KG1 (cell line): ENCODE measurements at places on chromosomes 5 and 9.

DNA sequence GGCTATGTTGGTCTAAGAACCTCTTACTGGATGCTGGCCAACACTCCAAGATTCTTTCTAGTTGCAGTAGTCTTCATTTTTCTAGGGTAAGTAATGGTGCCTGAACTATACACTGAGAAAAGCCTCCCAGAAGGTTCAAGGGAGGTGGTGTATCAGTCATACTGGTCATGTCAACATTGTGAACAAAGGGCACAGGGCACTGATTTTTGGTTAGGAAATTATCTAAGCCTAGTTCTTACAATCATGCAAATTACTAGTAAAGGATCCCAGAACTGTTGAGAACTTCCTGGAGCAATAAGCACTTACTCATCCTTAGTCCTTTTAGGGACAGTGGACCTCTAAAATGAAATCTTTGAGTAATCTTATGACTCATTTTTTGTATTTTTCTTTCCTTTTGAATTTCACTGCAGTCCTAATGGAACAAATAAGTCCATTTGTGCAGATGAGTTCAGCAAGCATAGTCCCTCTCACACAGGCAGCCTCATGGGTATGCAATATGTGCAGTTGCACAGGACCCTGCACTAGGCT, 21.1 kb upstream of the CDC42SE2 start:
- DNase-seq: no peak

DNA sequence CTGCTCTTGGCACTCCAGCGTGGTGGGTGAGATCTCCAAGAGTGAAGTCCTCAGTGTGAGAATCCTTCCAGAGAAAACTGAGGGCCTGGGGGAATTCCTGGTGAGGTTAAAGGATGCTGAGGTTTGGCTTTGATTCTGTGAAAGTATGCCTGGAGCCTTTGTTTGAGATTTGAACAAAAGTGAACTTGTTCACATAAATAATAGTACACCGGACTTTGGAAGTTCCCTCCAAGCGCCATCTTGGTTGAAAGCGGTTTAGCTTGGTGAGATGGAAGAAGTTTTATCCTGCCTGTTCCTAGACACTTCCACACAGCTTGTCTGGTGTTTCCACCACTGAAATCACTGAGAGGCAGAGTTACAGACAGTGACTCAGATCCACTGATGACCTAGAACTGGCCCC, 286.4 kb downstream of the NTRK2 start:
- DNase-seq: no peak

- no peak for DNase-seq
Observed at GRCh38 chr9:90919883-90920282, 118.3 kb downstream of the SYK start.

DNA sequence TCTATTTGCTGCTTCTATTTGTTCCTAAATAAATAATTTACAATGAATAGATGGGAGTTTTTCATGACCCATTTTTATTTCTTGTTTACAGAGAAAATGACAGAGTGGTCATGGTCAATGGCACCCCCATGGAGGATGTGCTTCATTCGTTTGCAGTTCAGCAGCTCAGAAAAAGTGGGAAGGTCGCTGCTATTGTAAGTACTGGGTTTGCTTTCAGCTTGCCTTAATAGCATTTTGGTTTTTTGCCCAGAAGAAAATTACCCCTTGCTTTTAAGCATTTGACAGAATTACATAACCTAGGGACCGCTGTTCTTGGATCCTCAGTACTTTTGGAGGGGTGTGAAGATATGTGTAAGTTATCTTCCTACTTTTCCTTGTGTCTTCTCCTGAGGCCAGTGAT, 44.1 kb downstream of the TJP2 start:
- no peak for DNase-seq

DNA sequence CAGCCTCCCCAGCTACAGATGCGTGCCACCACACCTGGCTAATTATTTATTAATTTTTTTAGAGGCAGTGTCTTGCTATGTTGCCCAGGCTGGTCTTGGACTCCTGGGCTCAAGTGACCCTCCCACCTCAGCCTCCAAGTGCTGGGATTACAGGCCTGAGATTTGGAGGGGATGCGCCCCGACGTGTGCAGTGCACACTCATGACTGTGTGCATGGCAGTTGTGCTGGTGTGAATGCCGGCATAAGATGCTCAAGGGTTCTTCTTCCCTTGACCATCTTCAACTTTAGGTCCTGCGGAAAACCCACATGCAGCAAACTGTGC, 3.5 kb upstream of the SLC34A1 start:
- DNase-seq: no peak

DNA sequence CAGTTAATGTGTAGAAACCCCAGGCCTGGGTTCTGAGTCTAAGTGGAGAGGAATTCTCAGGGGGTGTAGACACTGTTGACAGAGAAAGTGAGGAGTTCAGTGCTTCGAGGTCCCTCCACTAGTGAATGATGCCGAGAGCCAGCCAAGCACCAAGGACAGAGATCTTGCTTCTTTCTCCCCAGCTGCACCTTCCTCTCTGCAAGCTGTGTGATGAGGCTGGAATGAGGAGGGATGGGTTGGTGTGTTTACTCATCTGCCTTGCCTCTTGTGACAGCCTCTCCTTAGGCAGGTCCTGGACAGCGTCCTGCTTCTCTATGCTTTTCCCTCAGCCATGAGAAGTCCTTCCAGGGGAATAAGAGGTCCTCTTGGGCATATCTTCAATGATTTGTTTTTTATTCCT, 35.3 kb downstream of the HNRNPH1 start:
- DNase-seq: no peak

- DNase-seq: no peak
Observed at GRCh38 chr9:135554718-135555117, 6.8 kb upstream of the PAEP start.

DNA sequence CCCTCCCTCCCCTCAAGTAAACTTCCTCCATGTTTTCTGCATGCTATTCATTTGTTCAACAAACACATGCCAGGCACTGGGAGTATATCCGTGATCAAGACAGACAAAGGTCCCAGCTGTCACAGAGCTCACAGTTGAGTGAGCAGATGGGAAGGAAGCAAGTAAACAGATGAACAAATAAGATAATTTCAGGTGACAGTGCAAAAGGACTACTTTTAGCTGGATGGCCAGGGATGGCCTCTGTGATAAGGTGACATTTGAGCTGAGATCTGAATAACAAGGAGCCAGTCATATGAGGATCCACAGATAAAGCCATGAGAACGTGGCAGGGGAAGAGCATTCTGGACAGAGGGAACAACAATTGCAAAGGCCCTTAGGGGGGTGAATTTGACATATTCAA, 121.7 kb upstream of the RAD23B start:
- DNase-seq: no peak

DNA sequence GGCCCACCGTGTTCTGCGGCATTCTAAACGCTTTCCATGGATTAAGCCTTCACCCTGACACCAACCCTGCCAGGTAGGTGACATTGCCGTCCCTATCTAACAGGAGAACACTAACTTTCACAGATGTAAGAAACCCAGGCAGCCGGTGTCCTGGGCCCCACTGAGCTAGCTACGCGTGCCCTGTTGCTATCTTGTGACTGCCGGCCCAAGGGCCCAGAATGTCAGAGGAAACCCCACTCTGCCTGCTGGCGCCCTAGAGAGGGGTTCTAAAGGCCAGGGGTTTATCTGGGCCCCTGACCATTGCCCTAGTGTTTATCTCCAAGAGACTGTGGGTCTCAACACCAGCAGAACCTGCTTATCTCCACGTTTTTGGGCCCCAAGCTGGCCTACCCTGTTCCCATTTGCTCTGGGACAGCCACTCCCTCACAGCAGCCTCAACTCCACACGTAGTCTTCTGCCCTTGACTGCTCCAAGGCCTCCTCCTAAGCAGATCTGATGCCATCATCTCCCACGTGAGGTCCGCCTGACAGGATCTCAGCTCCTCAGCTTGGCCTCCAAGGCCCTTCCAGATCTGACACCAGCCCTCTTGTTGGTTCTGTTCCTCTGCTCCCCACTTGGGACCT, 18.1 kb upstream of the ZBTB34 start:
- DNase-seq: no peak

DNA sequence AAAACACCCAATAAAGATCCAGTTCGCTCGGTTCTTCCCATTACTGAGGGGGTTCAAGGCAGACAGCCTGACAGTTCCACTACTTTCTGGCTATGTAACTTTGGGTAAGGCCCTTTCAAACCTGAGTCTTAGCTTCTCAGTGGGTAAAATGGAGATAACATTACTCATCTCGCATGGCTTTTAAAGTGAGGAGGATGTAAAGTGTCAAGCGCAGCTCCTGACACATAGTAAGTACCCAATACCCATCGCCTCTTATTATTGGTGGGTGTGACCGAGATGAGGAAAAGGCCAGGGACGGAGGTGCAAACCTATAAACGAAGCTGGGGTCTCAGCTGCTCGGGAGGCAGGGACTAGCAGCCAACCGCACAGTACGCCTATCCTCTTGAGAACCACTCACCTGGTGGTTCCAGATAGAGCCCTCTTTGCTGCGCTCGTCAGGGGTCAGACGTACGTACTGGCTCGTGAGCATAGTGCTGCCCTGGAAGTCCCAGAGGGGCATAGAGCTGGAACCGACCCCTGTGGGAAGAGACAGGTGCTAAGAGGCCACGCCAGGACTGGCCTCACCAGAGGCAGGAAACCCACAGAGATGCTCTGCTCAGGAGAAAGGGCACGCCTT, 584 bp downstream of the LMAN2 start:
- DNase-seq: no peak

- DNase-seq: no peak
Observed at GRCh38 chr5:59548807-59549357, 344.6 kb downstream of the PDE4D start.

DNA sequence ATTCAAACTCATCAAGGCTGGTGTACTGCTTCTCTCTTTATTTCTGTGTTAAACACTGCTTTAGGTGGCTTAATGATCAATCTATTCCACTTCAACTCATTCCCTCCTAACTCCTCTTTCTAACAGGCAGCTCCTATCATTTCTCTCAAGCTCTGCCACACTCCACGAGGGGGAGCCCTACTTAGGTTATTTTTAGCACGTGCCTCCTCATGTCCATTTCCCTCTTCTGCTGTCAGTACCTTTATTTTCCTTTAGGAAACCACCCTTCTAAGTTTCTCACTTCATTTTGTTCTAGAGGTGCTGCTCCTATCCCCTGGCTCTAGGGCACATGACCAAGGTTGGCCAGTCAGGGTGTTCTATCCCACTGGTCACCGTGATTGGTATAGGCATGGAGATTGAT, 6.7 kb upstream of the BRINP1 start:
- DNase-seq: peak; percentile 0

DNA sequence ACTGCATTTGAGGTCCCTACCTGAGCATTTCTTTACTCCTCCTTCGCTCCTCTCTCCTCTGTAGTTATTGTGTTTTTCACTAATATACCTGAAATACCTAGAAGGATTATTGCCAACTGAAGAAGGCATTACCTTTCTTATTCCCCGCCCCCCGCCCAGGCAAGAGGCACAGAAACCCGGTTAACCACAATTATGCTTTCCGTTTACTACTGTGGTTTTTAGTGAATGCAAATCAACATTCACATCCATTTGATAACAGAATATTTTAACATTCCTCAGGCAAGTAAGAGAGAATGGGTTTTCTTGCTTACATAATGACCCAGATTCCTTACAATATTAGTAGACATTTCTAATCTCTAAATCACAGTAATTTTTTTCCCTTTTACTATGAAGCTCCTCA, 136.9 kb downstream of the PCSK5 start:
- DNase-seq: no peak

- no peak for DNase-seq
Observed at GRCh38 chr9:87256973-87257372, 240.7 kb upstream of the DAPK1 start.

DNA sequence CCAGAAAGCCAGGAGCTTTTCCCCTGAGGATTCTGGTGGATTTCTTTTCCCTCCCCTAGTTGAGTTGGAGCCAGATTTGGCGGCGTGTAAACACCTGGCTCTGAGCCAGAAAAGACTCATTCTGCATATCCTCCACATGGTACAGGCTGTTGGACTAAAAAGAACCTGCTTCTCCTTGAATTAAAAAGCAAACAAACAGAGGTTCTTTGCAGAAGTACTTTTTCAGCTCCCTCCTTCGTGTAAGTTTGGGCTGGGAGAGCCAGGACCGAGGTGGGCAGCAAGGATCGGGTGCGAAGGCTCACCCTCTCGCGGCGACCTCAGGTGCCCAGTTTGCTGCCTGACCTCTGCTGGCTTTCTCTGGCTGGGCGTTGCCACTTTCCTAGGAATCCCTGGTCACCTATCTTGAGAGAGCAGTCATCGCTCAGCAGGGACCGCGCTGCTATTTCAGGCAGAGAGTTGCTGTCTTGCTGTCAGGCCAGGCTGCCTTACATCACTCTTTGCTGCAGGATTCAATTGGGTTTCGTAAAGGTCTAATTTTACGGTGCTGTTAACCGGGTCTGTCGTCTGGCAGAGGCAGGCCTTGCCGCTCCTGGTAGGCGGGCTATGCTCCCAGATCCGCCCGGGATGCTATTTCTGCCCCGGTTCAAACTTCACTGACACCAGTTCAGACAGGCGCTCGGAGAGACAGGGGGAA, 3.2 kb downstream of the PAPPA start:
- DNase-seq: no peak

DNA sequence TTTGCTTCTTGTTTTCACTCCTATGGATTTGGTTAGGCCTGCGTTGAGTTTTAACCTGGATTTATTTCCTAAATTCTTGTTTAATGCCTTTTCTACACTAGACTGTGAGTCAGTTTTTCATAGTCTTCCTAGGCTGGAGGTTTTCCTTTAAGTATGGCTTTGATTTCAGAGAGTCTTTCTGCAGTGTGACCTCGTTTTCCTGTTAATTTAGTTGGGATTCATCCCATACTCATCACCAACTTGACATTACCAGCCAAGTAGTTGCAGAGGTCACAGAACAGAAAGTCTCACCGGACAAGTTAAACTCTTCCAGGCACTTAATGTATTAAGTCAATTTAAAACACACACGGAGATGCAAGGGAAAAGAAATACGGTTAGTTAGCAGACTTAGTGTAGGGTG, 29.7 kb upstream of the AUH start:
- DNase-seq: no peak

DNA sequence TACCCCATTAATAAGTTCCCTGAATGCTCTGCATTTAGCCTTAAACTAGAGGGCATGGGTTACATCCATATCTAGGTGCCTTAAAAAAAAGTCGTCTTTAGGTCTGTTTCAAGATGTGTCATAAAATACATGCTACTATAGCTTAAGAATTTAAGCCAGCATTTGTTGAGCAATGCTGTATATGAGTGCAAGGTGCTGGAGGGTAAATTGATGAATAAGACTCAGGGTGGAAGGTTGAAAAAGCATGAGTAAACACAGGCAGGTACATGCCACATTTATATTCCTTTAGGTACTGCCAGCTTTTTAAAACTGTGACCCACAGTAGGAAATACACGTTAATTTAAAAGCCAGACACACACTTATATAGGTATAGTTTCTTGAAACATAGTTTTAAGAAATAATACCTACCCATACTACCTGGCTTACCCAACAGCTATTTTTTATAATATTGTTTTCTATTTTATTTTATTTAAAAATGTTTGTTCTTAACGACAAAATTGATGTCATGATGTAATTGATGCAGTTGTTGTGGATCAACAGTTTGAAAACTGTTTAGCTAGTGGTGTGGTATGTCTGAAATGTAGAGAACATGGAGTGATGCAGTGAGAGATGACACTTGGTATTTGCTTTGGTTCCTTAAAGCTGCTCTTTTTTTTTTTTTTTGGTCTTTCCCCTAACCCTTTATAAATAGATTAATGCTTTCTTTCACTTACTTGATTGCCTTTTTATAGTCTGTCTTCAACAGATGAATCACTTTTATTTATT, 3.9 kb downstream of the HMGCR start:
- no peak for DNase-seq
